Mucosa of descending colon (tissue), 3 donors: ENCODE measurements at places on chromosomes 13 and 19.
A peak's percentile ranks its signal among the peaks of the same experiment; 100 is the strongest.

- no peak for DNase-seq
Measured at GRCh38 chr13:77728265-77729125, 31.0 kb downstream of the SLAIN1 start.

DNA sequence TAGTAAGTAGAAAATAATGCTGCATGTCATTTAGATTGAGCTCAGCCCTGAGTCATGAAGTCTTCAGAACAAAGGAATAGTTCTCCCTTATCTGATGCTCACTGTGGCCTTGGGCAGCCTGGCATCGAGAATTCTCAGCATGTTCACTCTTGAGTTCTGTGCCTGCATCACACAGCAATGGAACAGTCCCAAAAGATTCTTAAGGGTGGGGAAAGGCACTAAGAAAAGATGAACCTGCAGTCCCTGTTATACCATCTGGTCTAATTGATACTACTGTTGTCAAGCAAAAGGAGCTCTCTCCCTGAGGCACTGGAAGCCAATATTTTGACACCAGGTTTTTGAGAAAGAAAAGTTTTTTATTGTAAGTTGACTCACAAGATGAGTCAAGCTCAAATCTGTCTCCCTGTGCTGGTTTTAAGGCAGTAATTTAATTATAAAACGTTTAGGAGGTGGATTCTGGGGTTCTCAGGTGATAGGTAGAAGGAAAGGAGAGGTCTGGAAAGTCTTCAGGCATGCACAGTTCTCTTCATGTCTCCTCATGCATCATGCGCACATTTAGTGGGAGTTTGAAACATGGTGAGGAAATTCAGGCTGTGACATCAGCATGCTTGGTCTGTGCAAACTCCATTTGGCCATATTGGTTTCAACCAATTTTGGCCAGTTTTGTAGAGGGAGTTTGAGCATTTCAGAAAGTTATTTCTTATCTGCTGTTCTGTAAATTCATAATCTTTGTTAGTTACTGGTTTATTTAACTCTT lies 38.1 kb upstream of the ZNF766 start:
- no peak for DNase-seq

DNA sequence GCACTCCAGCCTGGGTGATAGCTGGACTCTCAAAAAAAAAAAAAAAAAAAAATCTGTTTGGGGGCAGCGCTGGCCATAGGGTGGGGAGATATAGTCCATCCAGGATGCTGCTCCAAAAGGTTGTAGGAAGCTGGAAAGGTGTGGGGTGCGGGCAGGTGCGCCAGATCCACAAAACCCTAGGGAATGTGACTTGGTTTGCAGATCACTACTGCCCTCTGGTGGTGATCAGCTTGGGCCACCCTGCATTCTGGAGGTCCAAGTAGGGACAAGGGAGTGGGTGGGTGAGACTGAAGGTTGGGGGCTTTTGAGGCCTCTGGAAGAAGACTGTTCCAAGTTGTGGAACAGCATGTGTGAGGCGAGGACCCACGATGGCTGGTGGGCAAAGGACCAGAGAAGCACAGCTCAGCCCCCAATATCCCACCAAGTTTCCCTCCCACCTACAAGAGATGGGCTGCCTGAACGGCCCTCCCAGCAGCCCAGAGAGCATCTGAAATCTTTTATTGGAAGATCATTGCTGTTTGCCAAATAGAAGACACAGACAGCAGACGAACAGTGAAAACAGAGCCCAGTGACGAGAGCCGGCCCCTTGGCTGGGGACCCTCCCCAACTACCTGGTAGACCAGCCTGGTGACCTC lies 10.4 kb upstream of the TYK2 start:
- peak; percentile 90 for DNase-seq

- peak; percentile 88 for DNase-seq
Measured at GRCh38 chr19:18251587-18252369, 22.5 kb downstream of the IQCN start.

DNA sequence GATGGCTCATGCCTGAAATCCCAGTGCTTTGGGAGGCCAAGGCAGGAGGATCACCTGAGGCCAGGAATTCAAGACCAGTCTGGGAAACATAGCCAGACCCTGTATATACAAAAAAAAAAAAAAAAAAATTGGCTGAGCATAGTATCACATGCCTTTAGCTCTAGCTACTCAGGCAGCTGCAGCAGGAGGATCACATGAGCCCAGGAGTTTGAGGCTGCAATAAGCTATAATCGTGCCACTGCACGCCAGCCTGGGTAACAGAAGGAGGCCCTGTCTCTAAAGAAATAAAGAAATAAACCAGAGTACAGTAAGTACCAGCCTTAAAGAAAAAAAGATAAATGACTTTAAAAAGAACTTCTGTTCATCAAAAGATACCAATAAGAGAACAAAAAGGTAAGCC lies 52.9 kb downstream of the FAM124A start:
- no peak for DNase-seq

GRCh38 chr13:78597602-78597932 lies 5.8 kb downstream of the POU4F1 start:
- no peak for DNase-seq

- DNase-seq = no peak
Measured at GRCh38 chr13:33217256-33217655, 68.3 kb downstream of the STARD13 start.

GRCh38 chr13:107809125-107809524 lies 406.2 kb downstream of the LIG4 start:
- DNase-seq = no peak

DNA sequence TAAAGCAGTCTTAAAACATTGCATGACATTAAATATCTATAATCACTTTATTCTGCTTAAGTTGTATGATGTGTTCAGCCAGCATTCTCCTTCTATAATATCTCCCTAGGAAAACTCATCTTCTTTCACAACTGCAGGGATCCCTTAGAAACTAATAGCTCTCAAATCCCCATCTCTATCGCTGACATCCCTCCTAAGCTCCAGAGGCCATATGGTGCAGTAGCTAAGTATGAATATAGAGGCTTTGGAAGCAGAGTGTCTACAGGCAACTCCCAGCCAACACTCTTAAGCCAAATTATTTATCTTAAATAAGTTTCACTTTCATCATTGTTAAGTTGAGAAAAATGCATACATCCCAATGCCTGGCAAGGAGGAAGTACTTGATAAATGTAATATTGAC lies 349.5 kb upstream of the MIR17HG start:
- no peak for DNase-seq

- DNase-seq = no peak
Measured at GRCh38 chr19:55157064-55157908, at the start of gene TNNI3. Gene TNNI3 (minus strand): TSS chr19:55157732. CDS start chr19:55157589, 143 bp downstream.

DNA sequence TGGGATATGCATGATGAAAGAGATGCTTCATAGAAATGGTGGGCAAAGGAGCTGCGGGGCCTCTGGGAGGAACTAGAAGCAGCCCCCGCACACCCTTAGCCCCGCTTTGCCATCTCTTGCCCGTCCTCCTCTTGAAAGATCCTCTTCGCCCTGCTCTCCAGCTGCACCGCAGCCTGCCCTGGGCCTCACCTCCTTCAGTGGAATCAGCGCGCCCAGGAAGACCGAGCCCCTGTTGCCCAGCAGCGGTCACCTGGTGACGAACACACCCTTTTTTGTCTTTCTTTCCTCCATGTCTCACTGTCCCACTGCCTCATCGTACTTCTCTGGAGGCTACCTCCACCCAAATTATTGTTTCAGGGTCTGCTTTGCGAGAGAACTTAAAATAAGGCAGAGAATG lies 807.6 kb downstream of the UQCRFS1 start:
- DNase-seq = peak; percentile 67

- DNase-seq = no peak
Measured at GRCh38 chr13:66751691-66752090, 478.4 kb downstream of the PCDH9 start.

- DNase-seq = no peak
Measured at GRCh38 chr13:41312176-41312500, 1.1 kb downstream of the NAA16 start.

DNA sequence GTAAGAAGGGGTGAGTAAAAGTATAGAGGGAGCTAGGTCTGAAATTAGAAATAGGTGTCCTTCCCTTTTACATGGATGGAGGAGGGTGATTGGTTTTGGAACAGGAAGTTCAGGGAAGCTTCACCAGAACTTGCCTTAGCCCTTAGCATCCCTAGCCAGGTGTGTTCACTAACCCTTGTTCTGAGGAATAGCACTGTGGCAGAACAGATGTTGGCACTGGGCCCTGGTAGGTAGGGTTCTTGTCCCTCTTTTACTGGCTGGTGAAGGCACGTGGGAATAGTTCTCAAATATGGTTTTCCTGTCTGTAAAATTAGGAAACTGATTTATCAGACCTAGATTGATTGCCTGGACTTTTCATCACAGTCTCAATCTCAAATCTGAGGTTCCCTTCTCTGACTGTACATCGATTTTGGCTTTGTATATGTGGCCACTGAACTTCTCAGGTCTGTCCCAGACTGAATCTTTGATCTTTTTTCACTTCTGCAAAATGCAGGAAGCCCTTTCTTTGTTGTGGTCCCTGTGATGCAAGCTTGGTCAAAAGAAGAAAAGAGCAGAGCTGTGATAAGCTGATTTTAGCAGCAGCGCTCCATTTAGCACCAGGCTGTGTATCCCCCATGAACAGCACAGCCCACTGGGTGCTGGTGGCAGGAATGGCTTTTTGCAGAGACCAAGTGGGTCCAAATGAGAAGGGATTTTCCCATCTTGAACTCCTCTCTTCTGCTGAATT lies 86.2 kb upstream of the HTR2A start:
- DNase-seq = no peak

DNA sequence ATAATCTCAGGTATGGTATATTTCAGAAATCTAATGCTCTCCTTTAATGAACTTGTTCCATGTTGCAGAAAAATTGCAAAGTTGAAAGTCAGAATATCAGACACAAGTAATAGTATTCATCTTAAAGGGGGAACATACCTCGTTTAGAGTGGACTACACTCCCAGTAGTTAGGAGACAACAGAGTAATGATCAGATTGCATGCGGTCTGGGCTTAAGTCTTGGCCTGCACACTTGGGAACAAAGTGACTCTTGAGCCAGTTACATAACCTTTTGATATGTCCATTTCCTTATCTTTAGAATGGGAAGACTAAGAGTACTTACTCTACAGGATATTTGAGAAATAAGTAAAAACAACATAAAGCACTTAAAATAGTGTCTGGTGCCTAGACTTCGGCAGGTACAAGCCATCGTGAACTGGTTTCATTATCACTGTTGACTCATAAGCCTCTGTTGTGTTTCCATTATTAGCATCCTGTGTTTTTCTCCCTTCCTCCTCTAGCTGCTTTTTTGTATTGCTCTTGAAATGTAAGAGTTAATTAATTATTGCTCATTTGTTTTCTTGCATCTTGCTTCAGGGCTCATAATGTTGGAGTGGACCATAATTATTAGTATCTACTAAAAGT lies 53.0 kb downstream of the DPY19L3 start:
- no peak for DNase-seq

- no peak for DNase-seq
Measured at GRCh38 chr13:76717092-76717491, 169.1 kb downstream of the KCTD12 start.

GRCh38 chr19:18912933-18913332 lies 6.3 kb downstream of the COPE start:
- DNase-seq = no peak

DNA sequence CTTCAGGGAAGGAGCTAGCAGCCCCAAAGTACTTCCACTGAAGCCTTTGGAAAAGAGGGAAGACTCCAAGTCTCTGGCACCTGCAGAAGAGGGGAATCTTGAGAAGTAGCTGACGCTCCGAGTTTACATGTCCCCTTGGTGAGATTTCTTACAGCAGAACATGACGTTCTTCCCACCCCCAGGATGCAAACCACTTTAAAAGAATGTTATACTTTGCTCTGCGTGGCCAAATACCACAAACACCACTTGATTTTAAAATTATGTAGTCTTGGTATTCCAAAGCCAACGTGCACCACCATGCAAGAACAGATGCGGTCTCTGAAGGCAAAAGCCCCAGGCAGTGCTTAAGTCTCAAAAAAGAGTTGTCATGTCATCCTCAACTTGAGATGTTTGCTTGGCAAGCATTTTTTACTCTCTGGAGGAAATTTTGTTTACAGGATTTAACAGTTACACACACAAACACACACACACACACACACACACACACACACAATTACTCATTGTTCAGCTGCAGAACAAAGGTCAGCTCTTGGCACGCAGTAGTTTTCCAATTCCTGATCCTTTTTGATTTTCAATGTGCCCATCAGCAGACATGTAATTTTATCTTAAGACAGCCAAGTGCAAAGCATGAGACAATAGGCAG lies 106.1 kb downstream of the RGCC start:
- no peak for DNase-seq

GRCh38 chr13:32031815-32032370 lies 319 bp downstream of the FRY start:
- no peak for DNase-seq

DNA sequence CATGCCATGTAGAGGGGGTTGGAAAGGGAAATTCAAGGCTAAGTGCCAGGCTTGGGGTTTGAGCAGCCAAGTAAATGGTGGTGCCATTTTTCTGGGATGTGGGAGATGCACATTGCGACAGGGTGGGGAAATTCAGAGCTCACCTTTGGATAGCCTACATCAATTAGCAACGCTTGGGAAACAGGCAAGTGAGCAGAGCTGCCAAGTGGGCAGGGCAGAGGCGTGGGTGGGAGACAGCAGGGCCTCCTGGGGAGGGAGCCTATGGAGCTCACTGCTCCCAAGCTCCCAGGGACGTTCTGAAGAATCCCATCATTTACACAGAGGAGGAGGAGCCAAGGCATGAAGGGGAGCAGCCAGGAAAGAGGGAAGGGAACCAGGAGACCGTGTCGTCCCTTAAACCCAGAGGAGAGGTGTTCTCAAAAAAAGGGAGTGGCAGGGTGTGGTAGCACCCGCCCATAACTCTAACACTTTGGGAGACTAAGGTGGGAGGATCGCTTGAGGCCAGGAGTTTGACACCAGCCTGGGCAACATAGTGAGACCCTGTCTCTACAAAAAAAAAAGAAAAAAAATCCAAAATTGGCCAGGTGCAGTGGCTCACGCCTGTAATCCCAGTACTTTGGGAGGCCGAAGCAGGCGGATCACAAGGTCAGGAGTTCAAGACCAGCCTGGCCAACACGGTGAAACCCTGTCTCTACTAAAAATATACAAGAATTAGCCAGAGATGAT lies 11.5 kb upstream of the CCNE1 start:
- DNase-seq = no peak

DNA sequence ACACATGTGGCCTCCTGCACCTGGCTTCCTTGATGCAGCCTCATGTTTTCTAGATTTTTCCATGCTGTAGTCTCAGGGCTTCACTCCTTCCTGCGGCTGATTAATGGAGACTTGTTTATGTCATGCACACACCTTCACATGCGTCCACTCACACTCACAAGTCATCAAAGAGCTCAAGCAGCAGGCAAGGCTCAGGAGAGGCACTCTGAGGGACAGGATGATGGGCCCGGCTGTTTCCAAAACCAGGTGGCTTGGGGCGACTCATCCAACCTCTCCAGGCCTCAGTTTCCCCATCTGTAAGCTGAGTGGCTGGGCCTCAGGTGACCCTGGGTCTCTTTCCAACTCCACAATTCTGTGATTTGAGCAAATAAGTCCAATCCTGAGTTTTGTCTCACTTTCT lies 36.9 kb downstream of the RASA3 start:
- no peak for DNase-seq

- no peak for DNase-seq
Measured at GRCh38 chr19:10981252-10981895, 20.5 kb downstream of the SMARCA4 start.
